ENCODE measurements at places on chromosomes 13 and 19. TPM values are rescaled to one million over a fixed set of nuclear protein-coding genes. Genes with fewer than 3 reads are reported as not detected.

Gene DKKL1
- 0.08 TPM for total RNA-seq

Gene CELF5
- 0.29 TPM for total RNA-seq

Gene RASGRP4
- total RNA-seq = 0.62 TPM

Gene PSG1
- total RNA-seq = not detected

Gene CEACAM16
- not detected for total RNA-seq

Gene ACP5
- total RNA-seq = 10.4 TPM

Gene KLK14
- total RNA-seq = not detected

Gene APLP1
- 28.7 TPM for total RNA-seq

Gene FUT1
- not detected for total RNA-seq

Gene MISP
- not detected for total RNA-seq

Gene KCNN1
- 1.7 TPM for total RNA-seq

Gene ADAMTS10
- total RNA-seq = 0.62 TPM

Gene SSBP4
- total RNA-seq = 60.9 TPM

Gene PLPP2
- 138 TPM for total RNA-seq

Gene LILRB3
- not detected for total RNA-seq

Gene MYO1F
- 0.17 TPM for total RNA-seq

Gene MUC16
- total RNA-seq = not detected

Gene HIPK4
- total RNA-seq = not detected

Gene SLC17A7
- 0.45 TPM for total RNA-seq

Gene CNFN
- total RNA-seq = not detected

Gene ZNF66
- total RNA-seq = 2.9 TPM

Gene ZNF628
- 3.9 TPM for total RNA-seq

Gene CNN1
- total RNA-seq = 0.21 TPM

Gene C19orf33
- 2.7 TPM for total RNA-seq

Gene ZNF57
- total RNA-seq = 3.4 TPM

Gene CEACAM7
- total RNA-seq = not detected

Gene IGFL4
- total RNA-seq = not detected

Gene MIA
- not detected for total RNA-seq

Measured in H4 (cell line).